NCI-H2029 treated with DMSO at 0.1 percent for 48 hours (cell line): ENCODE measurements at places on chromosomes 7 and 10.

DNA sequence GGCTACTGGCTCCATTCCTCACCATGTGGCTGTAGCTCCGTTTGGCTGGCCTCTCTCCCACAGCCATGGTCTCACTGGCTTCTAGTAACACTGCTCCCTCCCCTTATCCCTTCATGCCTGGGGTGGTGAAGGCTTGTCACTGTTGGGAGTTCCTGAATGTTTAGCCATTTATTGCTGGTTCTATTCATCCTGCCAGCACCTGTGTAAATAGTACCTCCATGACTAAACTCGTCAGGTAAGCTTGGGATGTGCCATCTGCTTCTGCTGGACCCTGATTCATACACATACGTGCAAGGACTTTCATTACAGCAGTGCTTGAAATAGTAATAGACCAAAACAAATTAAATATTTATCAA is 61.6 kb downstream of the CCDC71L start:
- peak; percentile 68 for DNase-seq

DNA sequence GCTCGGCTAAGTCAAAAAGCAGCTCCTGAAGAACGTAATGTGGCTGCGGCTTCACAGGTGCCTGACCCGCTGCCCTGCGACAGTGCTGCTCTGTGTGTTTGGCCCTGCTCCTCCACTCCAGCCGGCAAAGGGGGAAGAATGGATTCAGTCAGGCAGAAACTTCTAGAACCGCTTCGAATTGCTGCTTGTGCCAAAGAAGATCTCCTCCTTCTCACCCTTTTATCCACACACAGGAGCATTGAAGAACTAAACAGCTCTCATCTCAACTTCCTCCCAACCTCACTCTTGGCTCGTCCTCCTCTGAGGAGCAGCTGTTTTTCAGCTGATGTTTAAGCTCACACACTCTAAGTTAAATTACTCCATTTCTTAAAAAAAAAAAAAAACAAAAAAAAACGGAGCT is 651.4 kb downstream of the INHBA start:
- DNase-seq = no peak

DNA sequence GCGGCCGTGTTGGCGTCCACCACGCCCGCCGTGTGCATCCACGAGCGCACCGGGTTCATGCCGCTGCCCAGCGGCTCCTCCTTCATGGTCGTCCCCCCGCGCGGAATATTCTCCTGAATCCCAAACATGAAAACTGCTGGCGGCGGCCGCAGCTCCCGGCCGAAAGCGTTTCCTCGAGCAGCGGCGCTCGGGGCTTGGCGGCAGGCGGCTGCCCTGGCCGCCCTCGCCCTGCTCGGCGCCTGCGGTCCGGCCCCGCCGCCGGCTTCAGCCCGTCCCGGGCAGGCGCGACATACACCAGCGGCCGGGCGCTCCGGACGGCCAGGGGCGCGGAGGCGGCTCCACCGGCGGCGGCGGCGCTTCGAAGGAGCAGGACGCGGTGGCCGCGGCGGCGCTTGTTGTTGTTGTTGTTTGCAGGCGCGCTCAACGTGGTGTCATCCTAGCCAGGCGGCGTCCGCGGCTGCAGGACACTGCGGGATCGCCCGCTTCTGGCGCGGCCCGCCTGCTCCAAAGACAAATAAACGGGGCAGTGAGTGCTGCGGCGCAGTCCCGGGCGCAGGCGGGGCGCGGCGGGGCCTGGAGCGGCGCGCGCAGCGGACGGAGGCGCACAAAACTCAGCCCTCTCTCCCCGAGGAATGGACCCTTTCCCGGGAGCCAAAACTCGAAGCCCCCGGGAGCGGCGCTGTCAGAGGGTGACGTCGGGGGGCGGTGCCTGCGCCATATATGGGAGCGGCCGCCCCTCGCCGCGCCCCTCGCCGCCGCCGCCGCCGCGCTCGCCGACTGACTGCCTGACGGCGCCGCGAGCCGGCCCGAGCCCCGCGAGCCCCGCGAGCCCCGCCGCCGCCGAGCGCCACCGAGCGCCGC is at the start of gene EBF3:
Gene EBF3, minus strand, starts transcription at position 634 of the 861 bp plus-strand sequence. Its CDS starts 506 bp downstream, at position 128.
- DNase-seq = no peak

- DNase-seq = no peak
These were observed 593.8 kb upstream of the ANKRD30A start for GRCh38 chr10:36531621-36532020.

DNA sequence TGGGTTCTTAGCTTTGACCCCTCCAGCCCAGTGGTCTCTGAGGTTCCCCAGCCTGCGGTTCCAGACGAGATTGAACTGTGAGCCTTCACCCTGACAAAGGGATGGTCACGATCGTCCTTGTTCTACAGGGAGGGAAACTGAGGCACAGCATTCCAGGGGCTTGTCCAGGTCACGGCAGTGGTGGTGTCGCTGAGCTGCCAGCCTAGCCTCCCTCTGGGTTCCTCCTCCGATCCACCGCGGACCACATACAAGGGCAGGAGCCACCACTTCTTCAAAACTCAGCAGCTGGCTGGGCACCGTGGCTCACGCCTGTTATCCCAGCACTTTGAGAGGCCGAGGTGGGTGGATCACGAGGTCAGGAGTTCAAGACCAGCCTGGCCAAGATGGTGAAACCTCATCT is 35.8 kb downstream of the ELFN1 start:
- no peak for DNase-seq

- no peak for DNase-seq
These were observed 18.4 kb upstream of the TBRG4 start for GRCh38 chr7:45129906-45130305.

- no peak for DNase-seq
These were observed 35.4 kb upstream of the HPS1 start for GRCh38 chr10:98482096-98482495.

DNA sequence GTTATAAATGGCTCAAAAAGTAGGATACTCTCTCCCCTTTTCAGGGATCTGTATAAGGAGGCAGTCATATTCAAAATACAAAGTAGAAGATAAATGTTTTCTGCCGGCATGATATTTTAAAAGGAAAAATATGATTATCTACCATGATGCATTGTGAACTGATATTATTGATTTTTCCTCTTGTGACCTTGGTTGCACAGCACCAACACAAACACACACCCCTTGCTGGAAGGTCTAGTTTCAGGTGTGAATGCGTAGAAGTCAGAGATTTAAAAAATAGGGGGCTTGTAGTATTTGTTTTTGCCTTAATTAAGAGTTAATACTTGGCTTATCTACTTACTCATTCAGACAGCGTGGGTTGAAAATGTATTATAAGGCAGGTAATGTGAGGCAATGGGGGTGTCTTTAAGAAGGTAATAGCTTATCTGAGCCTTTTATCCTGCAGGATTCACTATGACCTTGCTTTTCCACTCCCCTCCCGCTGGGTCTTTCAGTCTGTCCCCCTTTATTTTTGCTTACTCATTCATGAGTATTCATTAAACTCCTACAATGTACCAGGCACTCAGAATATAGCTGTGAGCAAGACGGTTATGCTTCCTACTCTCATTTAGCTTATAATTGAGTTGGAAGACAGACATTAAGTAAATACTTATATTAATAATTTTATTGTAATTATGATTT is 390.6 kb downstream of the SDK1 start:
- no peak for DNase-seq

DNA sequence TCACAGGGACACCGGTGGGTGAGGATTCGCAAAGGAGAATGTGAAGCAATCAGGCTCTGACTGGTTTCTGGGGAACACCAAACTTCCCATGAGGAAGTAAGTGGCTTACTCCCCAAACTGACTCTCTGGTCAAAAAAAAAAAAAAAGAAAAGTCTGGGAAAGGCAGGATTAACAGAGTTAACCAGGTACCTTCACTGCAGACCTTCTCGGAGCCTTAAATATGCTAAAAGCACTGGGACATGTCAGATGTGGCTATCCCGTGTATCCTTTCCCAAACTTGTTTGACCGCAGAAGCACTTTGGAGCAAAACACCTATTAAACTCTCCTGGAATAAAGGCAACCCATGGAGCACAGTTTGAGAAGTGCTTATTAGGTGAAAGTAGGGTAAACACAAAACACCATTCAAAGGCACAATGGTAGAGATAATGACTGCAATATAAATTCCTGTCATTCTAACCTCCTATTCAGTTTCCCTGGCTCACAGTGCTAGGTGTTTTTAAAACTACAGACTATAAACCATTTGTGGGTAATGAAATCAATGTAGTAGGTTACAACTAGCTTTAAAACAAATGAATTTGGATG is 44.1 kb upstream of the MXI1 start:
- DNase-seq = no peak

DNA sequence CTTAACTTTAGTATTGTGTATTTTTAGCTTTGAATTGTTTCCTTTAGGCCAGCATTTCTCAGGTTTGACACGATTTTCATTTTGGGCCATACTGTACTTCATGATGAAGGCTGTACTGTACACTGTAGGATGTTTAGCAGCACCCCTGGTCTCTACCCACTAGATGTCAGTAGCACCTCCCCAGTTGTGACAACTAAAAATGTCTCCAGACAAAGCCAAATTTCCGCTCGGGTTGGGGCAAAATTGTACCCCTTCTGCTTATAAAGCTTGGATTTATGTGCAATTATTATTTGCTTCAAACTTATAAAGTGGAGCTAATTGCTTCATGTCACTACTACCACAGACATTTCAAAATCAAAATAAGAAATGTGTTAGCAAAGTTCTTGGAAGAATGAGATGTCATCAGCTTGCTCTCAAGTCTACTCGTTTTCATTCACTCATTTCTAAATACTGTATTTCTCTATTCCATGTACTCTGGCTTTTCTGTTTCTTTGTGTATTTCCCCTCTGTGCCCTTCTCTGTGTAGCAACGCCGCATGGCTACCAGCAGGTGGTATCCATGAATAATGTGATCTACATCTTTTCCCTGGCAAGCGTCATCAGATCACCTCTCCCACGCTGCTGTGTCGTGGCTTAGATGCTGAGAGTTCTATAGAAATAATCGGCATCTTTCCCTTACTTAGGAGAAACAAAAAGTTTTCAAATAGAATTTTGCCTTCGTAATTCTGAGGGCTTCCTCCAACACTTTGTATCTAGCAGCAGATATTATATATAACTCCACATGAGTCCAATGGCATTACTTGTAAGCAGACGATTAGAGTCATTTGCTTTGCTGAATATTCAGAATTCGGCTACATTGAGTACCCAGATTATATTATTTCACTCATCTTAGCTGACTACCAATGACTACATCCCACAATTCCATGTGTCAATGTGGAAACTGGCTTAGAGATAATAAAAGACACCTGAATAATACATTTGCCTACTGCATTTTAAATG is 47.8 kb upstream of the CALCR start:
- DNase-seq = peak; percentile 34

GRCh38 chr7:36366718-36367560 is 22.7 kb upstream of the ANLN start:
- DNase-seq = peak; percentile 63

GRCh38 chr7:108246227-108246837 is 116.2 kb upstream of the LAMB4 start:
- DNase-seq = peak; percentile 85

- DNase-seq = peak; percentile 14
These were observed 9.2 kb upstream of the ATXN7L1 start for GRCh38 chr7:105885387-105886111.

GRCh38 chr7:22921386-22922086 is 92.4 kb downstream of the HYCC1 start:
- no peak for DNase-seq

- DNase-seq = no peak
These were observed 10.5 kb upstream of the DEPP1 start for GRCh38 chr10:44988957-44989585.

DNA sequence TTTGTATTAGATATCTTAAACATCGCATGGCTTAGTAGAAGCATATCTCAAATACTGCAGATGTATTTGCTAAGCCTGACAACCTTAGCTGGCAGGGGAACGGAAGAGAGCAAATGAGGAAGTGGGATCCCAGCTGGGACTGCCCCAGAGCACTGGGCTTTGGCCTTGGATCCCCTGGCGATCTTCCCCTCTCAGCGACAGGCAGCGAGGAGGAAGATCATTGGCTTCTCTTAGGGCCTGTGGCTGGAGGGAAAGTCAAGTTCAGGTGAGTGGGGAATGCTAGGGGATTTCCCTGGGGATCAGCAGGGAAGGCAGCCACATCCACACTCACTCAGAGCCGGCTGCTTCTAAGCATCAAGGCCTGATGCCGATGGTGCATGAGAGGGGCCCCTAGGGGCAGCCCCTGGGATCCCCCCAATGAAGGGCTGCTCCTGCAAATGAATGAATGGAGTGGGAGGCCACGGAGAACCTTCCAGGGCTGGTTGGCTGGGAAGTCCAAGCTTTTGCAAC is 42.0 kb downstream of the LYZL2 start:
- DNase-seq = no peak

- DNase-seq = no peak
These were observed 165.5 kb upstream of the TBX20 start for GRCh38 chr7:35419391-35419755.

DNA sequence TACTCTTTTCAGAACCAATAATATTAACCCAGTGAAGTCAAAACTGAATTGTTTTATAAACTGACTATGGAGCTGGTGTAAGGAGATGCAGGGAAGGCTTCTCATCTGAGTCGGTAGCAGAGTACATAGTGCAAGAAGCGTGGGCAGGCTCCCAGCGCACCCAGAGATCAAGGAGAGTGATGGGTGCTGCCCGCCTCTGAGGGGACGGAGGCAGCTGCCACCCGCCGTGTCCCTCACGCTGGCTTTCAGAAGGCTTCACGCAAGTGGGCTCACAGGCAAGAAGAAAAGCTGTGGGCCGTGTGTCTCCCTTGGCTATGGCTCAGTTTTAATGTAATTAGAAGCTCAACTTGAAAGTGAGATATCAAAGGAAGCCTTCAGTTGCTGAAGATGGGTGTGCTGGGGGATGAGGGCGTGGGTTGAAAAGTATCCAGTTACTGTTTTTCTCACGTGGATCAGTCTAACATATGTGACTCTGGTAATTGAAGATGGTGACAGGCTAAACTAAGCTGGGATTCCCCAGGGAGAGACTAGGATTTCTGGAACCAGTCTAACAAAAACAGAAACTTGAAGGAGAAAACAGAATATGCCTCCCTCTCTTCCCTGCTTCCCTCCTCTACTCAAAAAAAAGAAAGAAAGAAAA is 159.9 kb downstream of the MGMT start:
- no peak for DNase-seq

- DNase-seq = no peak
These were observed 20.3 kb upstream of the GNA12 start for GRCh38 chr7:2864204-2864985.

- no peak for DNase-seq
These were observed 66.5 kb downstream of the AFAP1L2 start for GRCh38 chr10:114337510-114338462.

GRCh38 chr7:26995666-26996065 is 100.1 kb downstream of the HOXA1 start:
- no peak for DNase-seq

GRCh38 chr7:24576171-24577025 is 3.1 kb downstream of the PALS2 start:
- DNase-seq = peak; percentile 12

DNA sequence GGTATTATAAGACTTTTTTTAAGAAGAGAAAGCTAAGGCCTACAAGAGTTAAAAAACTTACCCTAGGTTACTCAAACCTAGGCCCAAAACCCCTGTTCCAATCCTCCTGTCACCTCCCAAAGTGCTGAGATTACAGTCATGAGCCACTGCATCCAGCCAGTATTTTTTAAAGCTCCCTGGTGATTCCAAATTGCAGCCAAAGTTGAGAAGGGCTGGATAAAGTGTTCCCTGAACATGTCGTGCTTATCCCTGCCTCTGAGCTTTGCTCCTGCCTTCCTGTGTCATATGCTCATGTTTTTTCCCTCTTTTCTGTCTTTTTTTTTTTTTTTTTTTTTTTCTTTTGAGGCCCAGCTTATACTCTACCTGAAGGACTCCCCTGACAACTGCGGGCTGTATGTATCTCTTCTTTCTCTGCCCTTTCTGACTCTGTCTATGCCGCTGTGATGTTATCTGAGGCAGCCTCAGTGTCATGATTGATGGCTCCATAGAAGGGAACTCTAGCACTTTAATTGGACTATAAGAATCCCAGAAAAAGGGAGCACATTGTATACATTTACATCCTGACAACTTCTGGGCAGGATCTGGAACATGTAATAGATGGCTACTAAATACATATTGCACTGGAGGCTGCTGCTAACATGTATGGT is 8.0 kb downstream of the AKR1B10 start:
- DNase-seq = no peak
